ENCODE measurements at places on chromosomes 4 and X. TPM values are rescaled to one million over a fixed set of nuclear protein-coding genes. Genes with fewer than 3 reads are reported as not detected.

BANK1 gene
- total RNA-seq, result 11.6 TPM

FAM149A gene
- total RNA-seq, result 10.1 TPM

SH3D19 gene
- total RNA-seq, result 162 TPM

NR3C2 gene
- total RNA-seq, result 7.1 TPM

PLXNB3 gene
- total RNA-seq, result 10.2 TPM

HERC5 gene
- total RNA-seq, result 5.9 TPM

All from mesenteric fat pad (tissue), 1 donor.